NAMALWA (cell line): ENCODE measurements at places on chromosomes 4 and X.
A peak's percentile ranks its signal among the peaks of the same experiment; 100 is the strongest.

DNA sequence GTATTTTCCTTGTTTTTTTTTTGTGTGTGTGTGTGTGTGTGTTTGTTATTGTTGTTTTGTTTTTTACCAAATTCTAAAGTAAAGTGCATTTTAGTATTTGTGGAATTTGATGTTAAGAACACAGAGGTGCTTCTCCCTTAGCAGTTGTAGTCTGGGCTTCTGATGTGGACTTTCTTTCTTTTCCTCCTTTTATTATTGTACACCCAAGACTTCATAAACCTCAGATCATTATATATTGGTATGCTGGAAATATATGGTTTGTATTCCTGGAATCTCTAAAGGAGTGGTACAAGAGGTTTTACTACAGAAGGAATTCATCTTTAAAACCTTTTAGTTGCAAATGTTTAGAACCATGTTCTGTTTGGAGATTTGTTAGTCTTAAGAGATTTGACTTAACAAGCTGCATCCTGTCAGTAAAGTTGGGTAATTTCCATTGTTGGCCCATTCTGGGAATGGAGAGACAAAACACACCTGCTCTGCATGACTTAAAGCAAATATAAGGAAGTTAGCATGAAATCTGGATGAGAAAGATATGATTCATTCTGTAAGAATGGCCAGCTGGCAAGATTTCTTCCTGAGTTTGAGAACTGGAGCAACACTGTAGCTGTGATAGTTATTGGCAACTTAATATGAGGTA is 64.0 kb downstream of the SMAD1 start:
- DNase-seq, result no peak

DNA sequence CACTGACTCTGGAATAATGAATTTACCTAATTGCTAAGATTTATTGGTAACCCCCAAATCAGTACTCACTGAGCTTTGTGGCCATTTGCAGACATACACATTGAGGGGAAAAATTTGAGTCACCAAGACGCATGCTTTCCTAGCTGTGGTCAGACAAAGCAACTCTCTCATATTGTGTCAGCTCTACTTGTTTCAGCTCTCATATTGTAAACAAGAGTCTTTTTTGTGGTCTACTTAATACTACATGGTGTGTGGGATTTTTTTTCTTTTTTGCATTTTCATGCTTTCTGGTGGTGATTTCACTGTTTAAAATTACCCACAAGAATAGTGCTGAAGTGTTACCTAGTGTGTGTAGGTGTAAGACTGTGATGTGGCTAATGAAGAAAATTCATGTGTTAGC is 428.2 kb upstream of the GALNT7 start:
- no peak for DNase-seq

GRCh38 chr4:165563851-165564250 is 185.0 kb downstream of the CPE start:
- DNase-seq, result no peak

DNA sequence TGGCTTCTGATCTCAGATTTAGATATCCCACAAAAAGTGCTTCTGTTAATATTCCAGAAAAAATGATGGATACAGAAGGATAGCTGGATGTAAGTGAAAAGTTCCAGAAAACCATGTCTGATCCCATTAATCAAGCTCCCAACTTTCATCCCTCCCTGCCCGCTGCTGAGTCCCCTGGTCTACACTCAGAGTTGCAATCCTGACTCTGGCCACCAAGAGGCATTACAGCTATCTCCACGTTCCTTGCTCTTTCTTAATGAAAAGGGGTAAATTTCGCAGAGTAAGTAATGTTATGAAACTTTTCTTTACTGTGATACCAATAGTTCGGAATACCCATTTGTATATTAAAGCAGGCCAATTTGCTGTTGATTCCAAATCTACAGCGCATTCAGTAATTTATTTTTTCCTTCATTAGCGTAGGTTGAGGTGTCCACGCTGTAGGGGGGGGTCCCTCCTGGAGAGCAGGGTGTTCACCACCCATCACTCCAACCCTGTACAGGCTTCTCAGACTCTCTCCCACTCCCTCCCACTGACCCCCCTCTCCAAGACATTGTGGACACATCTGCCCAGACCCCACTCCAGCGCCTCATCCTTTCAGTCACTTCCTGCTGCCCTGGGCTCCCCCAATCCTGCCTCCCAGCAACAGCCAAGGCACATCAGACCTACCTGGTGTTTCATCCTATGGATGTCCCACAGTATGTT is 55.1 kb downstream of the RAB40A start:
- peak; percentile 63 for DNase-seq

- DNase-seq, result no peak
Observed at GRCh38 chr4:139838811-139839210, 173.2 kb downstream of the MGST2 start.

DNA sequence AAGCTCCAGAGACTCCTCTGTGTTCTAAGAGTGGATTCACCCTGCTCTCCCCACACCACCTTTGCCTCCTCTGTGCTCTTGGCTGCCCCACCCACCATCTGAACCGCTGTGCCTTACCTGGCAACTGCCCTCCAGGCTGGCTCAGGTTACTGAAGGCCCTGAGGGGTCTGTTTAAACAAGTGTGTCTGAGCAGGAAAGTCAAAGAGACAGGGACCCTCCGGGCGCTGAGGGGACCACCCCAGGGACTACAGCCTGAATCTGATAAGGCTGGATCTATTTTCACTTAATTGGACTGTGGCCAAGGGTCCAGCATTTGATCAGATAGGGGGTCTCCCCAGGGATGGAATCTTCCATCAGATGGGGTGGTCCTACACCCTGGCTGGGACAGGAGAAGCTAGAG is 10.4 kb upstream of the MSX1 start:
- no peak for DNase-seq

GRCh38 chrX:8988446-8988845 is 45.5 kb downstream of the FAM9B start:
- no peak for DNase-seq

GRCh38 chrX:136467303-136467702 is 20.4 kb upstream of the BRS3 start:
- no peak for DNase-seq
